ENCODE measurements at places on chromosomes 2 and 18.
A peak's percentile ranks its signal among the peaks of the same experiment; 100 is the strongest.

- DNase-seq: no peak
Observed at GRCh38 chr2:187485523-187485922, 37.5 kb upstream of the CALCRL start.

DNA sequence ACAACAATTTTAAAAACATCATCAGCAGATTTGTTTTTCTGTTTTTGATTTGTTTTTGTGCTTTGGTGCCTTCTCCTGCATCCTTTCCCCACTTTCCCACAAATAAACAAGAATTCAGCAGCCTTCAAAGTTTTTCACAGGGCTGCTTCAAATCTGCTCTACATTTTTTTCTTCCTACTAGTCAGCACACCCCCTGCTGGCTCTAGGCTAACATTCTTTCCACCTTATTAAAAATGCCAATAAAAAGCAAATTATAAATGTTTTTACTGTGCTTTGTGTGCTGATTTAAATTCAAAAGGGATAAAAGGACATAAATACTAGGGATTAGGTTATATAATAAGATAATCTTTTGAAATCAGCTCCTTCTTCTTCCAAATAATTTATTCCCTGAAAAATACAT lies 6.2 kb upstream of the CNTNAP5 start:
- no peak for DNase-seq

GRCh38 chr2:236617221-236617737 lies 47.7 kb downstream of the ACKR3 start:
- no peak for DNase-seq

DNA sequence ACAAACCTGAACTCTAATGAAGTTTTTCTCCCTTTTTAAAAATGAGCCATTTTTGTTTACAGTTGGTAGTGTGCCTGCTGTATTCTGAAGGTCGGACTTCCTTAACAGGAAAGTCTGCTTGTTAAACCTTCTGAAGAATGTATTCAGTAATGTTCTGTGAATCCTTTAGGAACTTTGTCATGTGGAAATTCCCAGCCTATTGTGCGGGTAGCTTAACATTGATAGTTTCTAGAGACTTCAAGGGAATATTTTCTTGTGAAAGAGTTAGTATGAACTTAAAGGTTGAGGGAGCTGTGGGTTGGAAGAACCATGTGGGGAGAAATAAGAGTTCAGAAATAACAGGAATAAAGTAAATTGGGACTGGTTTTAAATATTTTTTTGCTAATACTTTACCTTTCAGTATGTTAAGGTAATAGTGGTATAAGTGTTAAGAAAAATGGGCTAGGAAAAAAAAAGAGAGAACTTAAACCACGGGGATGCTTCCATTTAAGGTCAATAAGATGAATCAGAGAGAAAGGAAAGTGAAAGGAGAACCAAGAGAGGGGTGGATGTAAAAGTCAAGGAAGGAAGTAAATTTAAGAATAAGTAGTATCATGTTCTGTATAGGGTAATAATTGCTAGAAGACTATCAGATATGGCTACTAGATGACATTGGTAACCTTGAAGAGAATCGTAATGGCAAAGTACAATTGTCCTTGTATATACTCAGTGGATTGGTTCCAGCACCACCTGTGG lies 90.5 kb downstream of the PMS1 start:
- DNase-seq: no peak

GRCh38 chr18:3790703-3791102 lies 340.7 kb downstream of the TGIF1 start:
- DNase-seq: no peak

DNA sequence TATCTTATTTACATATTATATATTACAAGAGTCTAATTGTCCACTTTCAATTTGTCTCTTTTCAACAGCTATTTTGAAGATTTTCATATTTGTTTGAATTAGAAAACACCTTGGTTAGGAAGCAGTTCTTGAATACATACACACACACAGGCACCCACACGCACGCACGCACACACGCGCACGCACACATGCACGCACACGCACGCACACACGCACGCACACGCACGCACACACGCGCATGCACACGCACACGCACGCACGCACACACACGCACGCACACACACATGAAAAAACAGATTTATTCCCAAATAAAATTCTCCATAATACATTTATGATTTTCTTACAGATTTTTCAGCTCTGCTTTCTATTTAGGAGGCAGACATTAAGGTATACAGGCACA lies 220.7 kb downstream of the NYAP2 start:
- DNase-seq: no peak

- no peak for DNase-seq
Observed at GRCh38 chr2:33108483-33109443, 162.0 kb downstream of the LTBP1 start.

DNA sequence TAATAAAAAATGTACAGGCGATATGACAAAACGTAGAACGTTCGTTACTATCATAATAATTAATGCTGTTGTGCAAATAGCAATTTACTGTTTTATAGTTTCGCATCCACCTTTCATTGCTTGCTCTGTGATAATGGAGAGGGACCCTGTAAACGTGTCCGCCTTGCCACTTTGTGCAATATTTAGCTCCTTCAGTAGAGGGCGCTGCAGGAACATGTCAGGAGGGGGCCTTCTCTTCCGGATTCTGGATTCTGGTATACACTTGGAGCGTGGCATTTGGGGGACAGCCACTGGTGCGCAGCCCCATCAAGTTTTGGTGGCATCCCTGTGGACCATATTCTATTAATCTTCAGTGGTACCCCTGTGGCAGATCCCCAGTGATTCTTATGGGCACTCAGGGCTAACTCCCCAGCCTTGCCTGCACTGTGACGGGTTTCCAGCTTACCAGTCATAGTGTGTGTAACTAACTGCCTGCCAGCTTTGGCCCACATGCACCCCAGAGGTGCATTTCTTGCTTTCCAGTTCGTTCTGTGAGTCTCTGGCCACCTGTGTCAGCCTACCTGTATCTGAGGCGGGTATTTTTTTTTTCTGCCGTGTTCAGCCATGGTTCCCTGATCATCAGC lies 140.3 kb downstream of the CYRIA start:
- no peak for DNase-seq

DNA sequence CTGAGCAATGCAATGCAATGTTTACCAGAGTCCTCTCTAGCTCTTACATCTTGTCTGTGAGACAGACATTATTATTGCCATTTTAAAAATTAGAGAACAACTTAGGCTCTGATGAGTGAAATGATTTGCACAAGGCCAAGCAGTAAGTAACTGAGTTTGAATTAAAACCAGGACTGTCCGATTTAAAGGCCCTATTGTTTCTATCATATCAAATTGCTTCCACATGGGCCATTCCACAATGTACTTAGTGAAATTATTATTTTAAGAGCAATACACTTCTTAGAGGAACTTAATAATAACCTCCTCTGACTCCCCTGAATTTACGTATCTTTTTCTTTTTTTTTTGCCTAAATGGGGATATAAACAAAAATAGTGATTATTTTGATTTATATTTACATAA lies 64.6 kb downstream of the PLCL1 start:
- DNase-seq: no peak

- peak; percentile 29 for DNase-seq
Observed at GRCh38 chr2:218166791-218167190, at the start of gene CXCR1. CXCR1 (minus strand) TSS chr2:218166962; CDS start chr2:218165211, 1,751 bp downstream.

- DNase-seq: no peak
Observed at GRCh38 chr2:138818556-138818955, 38.4 kb upstream of the NXPH2 start.

- DNase-seq: no peak
Observed at GRCh38 chr2:183995632-183996031, 602.7 kb upstream of the ZNF804A start.

GRCh38 chr2:173354073-173354581 lies 545 bp upstream of the CDCA7 start:
- DNase-seq: no peak

DNA sequence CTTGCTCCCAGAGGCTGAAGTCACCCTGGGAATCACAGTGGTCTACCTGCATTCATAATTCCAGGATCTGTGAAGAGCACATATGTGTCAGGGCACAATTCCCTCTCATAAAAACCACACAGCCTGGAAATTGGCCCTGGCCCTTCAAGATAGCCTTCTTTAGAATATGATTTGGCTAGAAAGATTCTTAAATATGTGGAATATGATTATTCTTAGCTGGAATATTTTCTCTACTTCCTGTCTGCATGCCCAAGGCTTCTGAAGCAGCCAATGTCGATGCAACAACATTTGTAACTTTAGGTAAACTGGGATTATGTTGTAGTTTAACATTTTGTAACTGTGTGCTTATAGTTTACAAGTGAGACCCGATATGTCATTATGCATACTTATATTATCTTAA lies 24.2 kb downstream of the ICOS start:
- no peak for DNase-seq

DNA sequence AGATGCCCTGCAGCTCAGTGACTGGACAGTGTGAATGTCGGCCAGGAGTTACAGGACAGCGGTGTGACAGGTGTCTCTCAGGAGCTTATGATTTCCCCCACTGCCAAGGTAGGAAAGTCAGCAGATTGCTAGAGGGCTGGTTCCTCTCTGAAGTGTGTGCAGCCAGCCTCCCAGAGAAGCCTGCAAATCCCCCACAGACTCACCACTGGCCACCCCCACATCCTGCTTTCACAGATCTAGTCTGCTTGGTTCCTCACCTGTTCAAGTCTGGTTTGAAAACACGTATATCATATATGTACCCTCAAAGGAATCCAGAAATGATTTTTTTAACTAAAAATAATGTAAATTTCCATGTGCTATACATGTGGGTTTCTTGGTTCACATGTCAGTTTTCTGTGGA lies 121.1 kb downstream of the LAMA3 start:
- DNase-seq: no peak

DNA sequence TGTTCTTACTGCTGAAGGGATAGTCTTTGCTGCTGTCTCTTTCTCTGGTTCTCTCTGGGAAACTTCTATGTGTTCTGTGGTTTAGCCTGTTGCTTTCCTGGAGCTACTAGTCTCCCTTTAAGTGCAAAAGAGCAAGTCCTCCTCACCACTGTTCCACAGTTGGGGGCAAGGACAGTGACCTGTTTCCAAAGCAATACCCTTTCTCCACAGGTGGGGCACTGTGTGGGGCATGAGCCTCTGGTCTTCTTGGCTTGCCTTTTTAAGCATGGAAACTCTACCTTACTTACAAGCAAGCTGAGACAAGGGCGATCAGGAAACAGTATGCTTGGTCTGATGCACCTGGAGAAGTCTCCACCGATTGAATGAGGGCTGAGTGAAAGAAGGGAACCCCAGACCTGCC lies 156.7 kb downstream of the CPS1 start:
- no peak for DNase-seq

- no peak for DNase-seq
Observed at GRCh38 chr18:74963820-74964446, 245.0 kb downstream of the PTGR3 start.

DNA sequence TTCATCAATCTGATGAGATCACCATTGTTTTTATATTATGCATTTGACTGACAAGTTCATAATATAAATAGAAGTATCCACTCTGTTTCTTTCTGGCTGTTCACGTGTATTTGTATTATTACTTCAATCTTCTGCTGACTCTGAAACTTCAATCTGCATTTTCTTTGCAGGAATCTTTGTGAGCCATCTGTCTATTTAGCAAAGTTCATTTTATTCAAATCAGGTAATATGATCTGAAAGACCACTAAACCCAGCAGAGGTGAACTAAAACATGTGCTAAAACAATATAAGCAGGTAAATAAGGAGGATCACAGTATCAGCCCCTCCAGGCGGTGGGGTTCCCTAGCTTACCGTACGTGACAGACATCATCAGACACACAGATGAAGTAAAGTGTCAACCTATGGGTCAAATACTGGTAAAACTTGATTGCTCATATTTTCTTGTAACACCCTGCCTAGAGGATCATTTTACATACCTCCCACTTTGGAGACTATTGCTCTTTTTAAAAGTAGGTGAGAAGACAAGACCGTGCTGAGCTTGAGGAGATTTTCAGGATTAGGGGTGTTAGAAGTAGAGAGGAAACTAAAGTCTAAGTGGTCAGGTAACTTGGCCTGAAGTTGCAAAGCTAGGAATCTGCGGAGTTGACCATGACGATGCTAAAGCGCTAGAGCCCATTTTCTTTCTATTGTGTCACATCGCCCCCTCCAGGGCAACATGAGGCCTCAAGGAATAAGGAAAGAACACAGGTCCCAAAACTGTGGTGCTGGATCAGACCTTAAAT lies 9.0 kb downstream of the DTNB start:
- DNase-seq: peak; percentile 7

- no peak for DNase-seq
Observed at GRCh38 chr2:202361108-202361507, 15.0 kb upstream of the BMPR2 start.

DNA sequence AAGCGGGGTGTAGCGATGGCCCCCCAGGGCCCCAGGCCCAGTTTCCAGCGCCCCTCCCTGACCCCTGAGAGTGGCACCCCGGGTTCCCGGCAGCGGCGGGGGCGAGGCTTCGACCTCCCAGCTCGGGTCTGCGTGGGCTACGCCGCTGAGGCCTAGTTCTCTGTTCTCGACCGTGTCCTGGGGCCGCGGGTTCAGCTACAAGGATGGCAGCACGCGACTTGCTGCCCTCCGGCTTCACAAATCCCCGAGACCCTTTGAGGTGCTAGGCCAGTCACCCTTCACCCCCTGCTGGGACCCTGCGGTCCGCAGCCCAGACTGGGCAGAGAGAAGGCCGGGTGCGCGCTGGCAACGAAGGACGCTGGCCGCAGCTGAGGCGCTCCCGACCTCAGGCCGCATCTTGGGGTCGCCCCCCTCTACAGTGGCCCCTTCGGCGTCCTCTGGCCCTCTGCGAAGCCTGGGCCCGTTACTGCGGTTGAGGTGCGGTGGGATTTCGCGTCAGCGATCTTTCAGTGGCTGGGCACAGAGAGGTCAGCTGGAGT lies 1.2 kb downstream of the OTX1 start:
- peak; percentile 33 for DNase-seq

DNA sequence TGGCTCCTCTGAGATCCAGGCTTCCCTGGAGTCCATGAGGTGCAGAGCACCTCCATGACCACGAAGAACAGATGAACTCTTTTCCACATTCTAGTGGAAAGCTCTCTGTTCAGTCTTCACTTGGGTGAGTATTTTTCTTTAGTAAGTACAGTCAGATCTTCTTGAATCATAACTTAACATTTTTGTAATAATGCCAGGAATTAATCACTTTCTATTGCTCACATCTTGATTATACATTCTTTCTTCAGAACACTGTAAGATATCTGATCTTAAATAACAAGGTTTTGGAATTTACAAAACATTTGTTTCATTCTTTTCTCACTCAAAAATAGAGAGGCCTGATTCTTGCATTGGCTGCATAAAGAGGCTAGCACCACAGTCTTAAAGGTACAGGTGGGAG lies 45.4 kb upstream of the RND3 start:
- no peak for DNase-seq

GRCh38 chr2:85390941-85391669 lies 19.1 kb downstream of the CAPG start:
- DNase-seq: peak; percentile 71

Data from memory B cell (primary cell).